Epithelial cell of proximal tubule (primary cell): ENCODE measurements at places on chromosomes 6 and 20. TPM values are rescaled to one million over a fixed set of nuclear protein-coding genes. Genes with fewer than 3 reads are reported as not detected.
A peak's percentile ranks its signal among the peaks of the same experiment; 100 is the strongest.

Gene BPIFB4
- total RNA-seq: not detected in 2 replicates

Gene TMEM74B
- 1.2 TPM in 1 of 2 replicates, not detected in the other for total RNA-seq

Gene AGPAT1
- 57.1 and 72.2 TPM in 2 replicates for total RNA-seq

Gene RIMS4
- total RNA-seq: 0.07 TPM in 1 of 2 replicates, not detected in the other

Gene OTOR
- not detected in 2 replicates for total RNA-seq

GRCh38 chr20:60206259-60206658 lies 248.0 kb downstream of the CDH26 start:
- peak; percentile 43 for DNase-seq

DNA sequence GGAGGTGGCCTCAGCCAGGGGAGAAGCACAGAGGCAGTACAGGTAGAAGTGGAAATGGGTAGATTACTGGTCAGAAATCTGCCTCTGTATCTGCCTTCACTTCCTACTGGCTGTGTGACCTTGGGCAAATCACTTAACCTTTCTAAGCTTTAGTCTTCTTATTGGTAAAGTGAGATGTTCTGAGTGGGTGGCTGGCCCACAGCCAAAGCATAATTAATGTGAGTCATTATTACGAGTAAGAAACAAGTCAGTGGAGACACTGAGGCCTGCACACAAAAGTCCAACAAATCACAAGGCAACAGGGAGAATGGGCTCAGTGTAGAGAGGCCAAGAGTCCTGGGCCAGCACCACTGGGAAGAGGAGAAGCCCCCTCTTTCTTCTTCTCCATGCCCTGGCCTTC lies 39.1 kb downstream of the NRN1 start:
- no peak for DNase-seq

DNA sequence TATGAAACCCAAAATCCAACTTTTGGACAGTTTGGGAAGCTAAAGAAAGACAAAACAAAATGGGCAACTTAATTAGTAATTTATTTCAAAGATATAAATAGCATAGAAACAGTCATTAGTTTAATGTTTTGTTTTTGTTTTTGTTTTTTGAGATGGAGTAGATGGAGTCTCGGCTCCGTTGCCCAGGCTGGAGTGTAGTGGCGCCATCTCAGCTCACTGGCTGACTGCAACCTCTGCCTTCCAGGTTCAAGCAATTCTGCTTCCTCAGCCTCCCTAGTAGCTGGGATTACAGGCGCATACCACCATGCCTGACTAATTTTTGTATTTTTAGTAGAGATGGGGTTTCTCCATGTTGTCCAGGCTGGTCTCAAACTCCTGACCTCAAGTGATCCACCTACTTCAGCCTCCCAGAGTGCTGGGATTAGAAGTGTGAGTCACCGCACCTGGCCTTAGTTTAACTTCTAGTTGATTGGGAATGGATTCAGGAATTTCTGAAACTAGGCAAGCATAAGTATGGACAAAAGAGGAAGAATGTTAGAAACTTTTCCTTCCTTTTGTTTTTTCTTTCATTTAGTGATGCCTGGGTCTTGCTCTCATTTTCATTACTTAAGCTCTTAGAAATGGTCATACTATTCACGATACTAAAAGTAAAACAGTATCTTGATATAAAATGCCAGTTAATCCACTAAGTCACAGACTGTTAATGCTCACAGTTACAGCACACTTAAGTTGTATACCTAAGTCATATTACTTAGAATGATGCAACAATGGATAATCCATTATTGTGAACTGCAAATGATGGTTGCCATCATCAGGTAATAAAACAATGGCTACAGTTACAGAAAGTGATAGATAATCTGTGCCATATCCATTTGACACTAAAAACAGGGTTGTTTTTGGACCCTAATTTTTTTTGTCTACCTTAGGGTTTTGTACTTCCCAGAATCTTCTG lies 8.2 kb downstream of the SENP6 start:
- no peak for DNase-seq

DNA sequence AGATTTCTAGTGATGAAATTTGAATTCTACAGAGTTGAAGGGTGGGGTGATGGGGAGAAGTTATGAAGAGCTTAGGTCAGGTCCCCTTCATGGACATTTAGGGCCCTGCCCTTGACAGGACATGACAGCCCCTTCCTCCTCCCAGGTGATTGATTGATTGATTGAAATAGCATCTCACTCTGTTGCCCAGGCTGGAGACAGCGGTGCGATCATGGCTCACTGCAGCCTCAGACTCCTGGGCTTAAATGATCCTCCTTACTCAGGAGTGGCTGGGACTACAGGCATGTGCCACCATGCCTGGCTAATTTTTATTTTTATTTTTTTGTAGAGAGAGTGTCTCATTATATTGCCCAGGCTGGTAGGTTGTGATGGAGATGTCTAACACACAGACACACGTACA lies 174.0 kb upstream of the RNF24 start:
- DNase-seq: no peak

GRCh38 chr6:146224449-146224848 lies 195.6 kb downstream of the GRM1 start:
- no peak for DNase-seq

GRCh38 chr6:35808688-35809087 lies 3.5 kb downstream of the LHFPL5 start:
- no peak for DNase-seq

GRCh38 chr6:11160199-11160598 lies 48.7 kb upstream of the ERVFRD-1 start:
- no peak for DNase-seq

DNA sequence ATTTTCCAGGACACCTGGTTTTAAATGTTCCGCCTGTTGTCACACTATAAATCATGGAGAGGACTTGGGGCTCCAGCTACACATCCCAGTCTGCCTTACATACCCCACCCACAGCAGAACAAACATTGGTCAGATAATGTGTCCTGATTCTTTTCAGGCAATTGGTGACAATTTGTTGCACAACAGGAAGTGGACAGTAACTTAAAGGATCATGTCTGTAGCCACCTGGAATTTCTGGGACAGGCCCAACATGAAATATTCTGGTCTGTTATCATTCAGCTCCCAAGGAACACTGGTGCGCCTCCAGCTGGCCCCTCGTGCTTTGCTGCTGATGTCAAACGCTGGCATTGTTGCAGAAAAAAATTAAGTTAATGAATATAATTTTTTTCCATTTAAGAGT lies 117.2 kb downstream of the SOBP start:
- no peak for DNase-seq

- no peak for DNase-seq
These were observed 100.3 kb upstream of the SIRPG start for GRCh38 chr20:1757606-1758512.

GRCh38 chr20:44080064-44080463 lies 106.9 kb downstream of the JPH2 start:
- DNase-seq: no peak

DNA sequence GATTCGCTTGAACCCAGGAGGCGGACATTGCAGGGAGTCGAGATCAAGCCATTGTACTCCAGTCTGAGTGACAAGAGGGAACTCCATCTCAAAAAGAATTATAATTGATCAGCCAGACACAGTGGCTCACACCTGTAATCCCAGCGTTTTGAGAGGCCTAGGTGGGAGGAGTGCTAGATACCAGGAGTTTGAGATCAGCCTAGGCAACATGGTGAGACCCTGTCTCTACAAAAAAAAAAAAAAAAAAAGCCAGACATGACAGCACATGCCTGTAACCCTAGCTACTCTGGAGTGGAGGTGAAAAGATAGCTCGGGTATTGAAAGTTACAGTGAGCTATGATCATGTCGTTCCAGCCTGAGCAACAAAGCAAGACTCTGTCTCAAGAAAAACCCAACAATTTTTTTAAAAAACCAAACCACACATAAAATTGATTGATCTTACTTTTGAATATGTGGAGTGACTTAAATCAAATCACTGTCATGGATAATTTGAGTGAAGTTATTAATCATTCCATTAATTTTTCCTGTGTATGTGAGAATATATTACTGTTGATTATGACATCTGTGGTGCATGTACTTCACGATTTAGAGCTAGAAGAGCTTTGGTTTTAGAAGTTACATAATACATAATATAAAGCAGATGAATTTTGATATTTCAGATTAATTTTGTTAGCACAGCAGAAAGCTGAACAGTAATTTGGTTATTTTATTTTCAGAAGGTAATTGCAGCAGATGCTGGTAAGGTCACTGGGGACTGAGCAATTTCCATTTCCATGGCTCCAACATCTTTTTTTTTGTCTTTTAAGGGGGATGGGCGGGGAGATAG lies 34.4 kb downstream of the NCOA7 start:
- DNase-seq: no peak

- no peak for DNase-seq
These were observed 203.4 kb upstream of the SULF2 start for GRCh38 chr20:47988676-47989075.
